ENCODE measurements at places on chromosomes 16 and 17. TPM values are rescaled to one million over a fixed set of nuclear protein-coding genes. Genes with fewer than 3 reads are reported as not detected.

GRCh38 chr16:11452746-11453389 lies 107.6 kb downstream of the RMI2 start:
- no peaks in the 10 kb centered on the region for H3K27me3 ChIP-seq
- DNase-seq, result no peak
- peaks cover 16% of the 10 kb centered on the region for H3K4me1 ChIP-seq
- H3K36me3 ChIP-seq, result no peaks in the 10 kb centered on the region

DNA sequence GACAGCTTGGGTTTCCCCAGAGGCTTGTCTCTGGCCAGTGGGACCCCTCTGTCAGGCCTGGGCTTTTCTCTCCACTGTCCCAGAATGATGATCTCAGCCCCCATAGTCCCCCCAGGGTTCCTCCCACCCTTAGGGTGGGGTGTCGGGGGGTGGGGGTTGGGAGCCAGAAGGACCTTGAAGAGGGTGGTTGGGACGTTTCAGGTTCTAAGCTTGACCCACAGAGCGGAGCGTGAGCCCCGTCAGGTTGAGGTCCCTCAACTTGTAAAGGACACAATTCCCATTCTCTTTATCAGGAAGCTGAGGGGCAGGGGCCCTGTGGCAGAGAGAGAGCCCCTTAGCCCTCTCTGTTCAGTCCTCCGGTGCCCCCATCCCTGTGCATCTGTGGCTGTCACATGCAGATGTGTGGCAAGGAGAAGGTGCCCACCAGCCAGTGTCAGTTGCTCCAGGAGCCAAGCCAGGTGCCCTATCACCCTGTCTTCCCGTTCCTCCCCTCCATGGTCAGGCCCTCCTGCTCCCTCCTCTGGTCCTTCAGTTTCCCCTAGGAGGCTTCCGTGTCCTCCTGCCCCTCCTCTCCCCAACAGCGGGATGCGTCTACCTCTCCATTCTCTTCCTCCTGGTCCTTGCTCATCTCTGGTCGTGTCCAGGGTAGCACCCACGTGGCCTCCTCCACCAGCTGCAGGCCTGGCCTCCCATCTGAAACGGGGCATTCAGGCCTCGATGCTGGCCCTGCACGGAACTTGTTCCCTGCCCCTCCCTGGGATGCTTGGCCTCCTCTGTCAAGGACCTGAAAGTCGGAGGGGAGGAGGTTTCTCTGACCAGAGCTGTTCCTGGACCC lies 1.5 kb upstream of the NTN3 start:
- no peak overlapping the region for H3K27ac ChIP-seq
- no peak overlapping the region for H3K4me3 ChIP-seq
- H3K27me3 ChIP-seq, result peaks cover 20% of the 10 kb centered on the region

SNAI3 gene
- total RNA-seq, result 0.23 TPM

ZNF18 gene
- 8.4 TPM for total RNA-seq

- peaks cover 21% of the 10 kb centered on the region for H3K4me1 ChIP-seq
- DNase-seq, result no peak
- H3K4me3 ChIP-seq, result no peak overlapping the region
- no peaks in the 10 kb centered on the region for H3K27me3 ChIP-seq
Measured at GRCh38 chr17:79911430-79912399, 72.5 kb upstream of the CBX4 start.

DNA sequence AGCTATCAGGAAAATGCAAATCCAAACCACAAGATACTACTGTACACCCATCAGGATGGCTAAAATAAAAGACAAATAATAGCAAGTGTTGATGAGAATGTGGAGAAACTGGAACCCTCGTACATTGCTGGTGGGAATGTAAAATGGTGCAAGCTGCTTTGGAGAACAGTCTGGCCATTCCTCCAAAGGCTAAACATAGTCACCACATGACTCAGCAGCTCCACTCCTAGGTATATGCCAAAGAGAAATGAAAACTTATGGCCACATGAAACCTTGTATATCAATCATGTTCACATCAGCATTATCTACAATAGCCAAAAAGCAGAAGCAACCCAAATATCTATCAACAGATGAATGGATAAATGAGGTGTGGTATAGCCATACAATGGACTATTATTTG lies 28.5 kb downstream of the VAC14 start:
- peaks cover 39% of the 10 kb centered on the region for H3K4me1 ChIP-seq
- peaks cover 7% of the 10 kb centered on the region for H3K36me3 ChIP-seq
- H3K4me3 ChIP-seq, result no peak overlapping the region
- H3K27me3 ChIP-seq, result no peaks in the 10 kb centered on the region
- no peak overlapping the region for H3K27ac ChIP-seq

PSME3IP1 gene
- total RNA-seq, result 65.6 TPM

GRAPL gene
- 4.0 TPM for total RNA-seq

DNA sequence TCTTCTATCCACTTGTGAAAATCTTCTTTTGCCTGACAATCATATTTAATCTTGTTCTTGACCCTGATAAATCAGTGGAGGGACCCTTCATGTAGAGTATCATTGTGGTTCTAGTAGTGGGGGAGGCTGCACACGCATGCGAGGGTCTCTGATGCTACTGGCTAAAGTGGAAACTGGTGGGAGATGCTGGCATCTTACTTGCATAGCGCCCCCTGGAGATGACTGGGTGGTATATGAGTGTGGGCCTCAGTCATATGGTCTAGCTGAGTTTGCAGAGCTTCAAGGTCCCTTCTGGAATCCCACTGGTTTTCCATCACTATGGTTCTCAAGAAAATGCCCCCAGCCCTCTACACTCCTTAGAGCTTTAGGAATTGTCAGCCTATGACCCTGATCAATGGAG lies 236.4 kb upstream of the AXIN2 start:
- no peaks in the 10 kb centered on the region for H3K4me1 ChIP-seq
- H3K27ac ChIP-seq, result no peak overlapping the region
- no peaks in the 10 kb centered on the region for H3K36me3 ChIP-seq
- no peaks in the 10 kb centered on the region for H3K27me3 ChIP-seq

DNA sequence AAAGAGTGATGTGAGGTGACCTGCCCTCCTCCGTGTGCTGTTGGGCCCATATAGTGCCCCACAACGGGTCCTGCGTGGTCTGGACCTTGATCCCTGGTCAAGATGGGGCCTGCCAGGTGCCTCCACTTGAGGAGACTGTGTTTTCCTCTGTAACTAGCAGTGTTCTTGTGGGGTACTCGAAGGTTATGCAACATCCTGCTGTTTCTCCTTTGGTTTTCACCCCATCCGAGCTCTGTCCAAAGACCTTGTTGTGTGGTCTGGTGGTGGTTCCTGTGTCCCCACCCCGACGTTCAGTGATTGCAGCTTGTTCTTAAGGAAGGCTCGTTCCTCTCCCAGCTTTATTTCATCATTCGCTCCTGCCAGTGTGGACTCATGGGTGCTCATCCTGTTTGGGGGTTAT lies 38.7 kb upstream of the ZNF750 start:
- DNase-seq, result no peak
- H3K27ac ChIP-seq, result peak overlapping the region; percentile 94
- no peaks in the 10 kb centered on the region for H3K27me3 ChIP-seq
- peaks cover 36% of the 10 kb centered on the region for H3K4me1 ChIP-seq

- H3K27ac ChIP-seq, result no peak overlapping the region
- H3K27me3 ChIP-seq, result no peaks in the 10 kb centered on the region
- DNase-seq, result no peak
- H3K36me3 ChIP-seq, result no peaks in the 10 kb centered on the region
- no peaks in the 10 kb centered on the region for H3K4me1 ChIP-seq
Measured at GRCh38 chr17:13813347-13814240, 211.9 kb upstream of the HS3ST3A1 start.

AOC2 gene
- total RNA-seq, result 2.1 TPM

SHCBP1 gene
- total RNA-seq, result 5.3 TPM

GRCh38 chr16:31352376-31353115 lies 2.4 kb upstream of the ITGAX start:
- H3K4me1 ChIP-seq, result no peaks in the 10 kb centered on the region
- H3K27ac ChIP-seq, result peak overlapping the region; percentile 54
- H3K36me3 ChIP-seq, result no peaks in the 10 kb centered on the region
- H3K4me3 ChIP-seq, result no peak overlapping the region
- H3K27me3 ChIP-seq, result no peaks in the 10 kb centered on the region
- no peak for DNase-seq

TAC4 gene
- not detected for total RNA-seq

- H3K27ac ChIP-seq, result no peak overlapping the region
- H3K36me3 ChIP-seq, result no peaks in the 10 kb centered on the region
- H3K27me3 ChIP-seq, result no peaks in the 10 kb centered on the region
- no peak for DNase-seq
Measured at GRCh38 chr16:82432261-82432660, 194.5 kb upstream of the CDH13 start.

DNA sequence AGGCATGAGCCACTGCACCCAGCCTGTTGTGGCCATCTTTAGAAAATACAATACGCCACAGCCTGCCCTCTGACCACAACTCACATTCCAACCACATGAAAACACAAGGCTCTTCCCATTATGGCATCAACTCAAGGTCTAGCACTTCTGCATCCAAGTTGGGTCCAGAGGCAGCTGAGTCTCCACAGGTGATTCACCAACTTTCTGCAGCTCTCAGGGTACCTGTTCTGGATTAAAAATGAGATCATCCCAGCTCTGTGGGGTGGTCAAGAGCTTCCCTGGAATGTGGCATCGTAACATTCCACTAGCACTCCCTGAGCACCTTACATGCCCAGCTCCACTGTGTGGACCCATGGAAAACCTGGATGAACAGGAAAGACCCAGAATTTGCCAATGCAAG lies 9.9 kb upstream of the GUCY2D start:
- no peaks in the 10 kb centered on the region for H3K36me3 ChIP-seq
- no peak overlapping the region for H3K4me3 ChIP-seq
- DNase-seq, result no peak
- H3K27ac ChIP-seq, result no peak overlapping the region

DNA sequence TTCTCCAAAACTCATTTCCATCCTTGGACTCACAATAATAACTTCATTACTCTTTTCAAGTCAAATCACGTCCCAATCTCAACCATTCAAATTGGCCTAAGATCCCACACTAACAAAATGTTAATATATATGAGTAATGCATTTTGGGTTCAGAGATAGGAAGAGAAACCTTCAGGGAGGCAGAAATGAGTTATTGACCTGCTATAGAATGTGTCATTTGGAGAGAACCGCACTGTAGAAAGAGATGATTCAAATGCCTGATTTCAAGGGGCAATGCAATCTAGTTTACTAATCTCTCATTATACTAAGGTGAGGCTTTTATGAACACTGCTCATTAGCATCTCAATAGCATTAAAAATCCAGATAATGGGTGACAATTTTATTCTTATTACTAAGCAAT lies 1595.0 kb upstream of the GOT2 start:
- DNase-seq, result no peak
- no peaks in the 10 kb centered on the region for H3K27me3 ChIP-seq
- no peak overlapping the region for H3K4me3 ChIP-seq
- no peaks in the 10 kb centered on the region for H3K36me3 ChIP-seq
- no peaks in the 10 kb centered on the region for H3K4me1 ChIP-seq
- H3K27ac ChIP-seq, result no peak overlapping the region

DNA sequence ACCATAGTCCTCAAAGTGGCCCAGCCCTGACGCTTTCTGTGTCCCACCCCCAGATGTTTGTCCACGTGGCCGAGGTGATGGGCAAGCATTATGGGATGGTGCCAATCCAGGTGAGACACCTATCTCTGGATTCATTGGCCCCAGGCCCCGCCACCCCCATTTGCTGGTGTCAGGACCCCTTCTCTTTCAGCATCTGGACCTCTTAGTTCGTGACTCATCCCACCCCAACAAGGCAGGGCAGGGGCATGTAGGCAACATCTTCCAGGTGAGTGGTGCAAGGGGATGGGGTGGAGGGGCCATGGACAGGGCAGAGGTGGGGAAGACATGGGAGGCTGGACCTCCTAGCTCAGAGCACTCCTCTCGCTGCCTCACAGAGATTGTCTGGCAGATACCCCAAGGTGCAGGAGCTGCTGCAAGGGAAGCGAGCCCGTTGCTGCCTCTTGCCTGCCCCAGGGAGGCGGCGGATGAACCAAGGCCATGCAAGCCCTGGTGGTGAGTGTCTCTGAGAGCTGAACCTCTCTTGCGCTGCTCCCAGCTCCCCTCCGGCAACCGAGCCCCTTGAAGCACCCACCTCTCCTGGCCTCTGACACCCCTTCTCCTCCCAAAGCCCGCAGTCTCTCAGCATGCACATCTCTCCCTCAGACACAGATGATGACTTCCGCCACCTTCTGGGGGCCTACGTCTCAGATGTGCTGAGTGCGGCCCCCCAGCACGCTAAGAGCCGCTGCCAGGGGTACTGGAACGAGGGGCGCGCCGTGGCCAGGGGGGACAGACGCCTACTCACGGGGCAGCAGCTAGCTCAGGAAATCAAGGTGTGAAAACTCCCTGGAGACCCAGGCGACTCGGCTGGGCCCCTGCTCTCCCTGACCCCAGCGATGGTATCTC lies 3.6 kb downstream of the RNF112 start:
- H3K4me3 ChIP-seq, result no peak overlapping the region
- no peaks in the 10 kb centered on the region for H3K27me3 ChIP-seq
- no peak for DNase-seq

CCL17 gene
- total RNA-seq, result 1.3 TPM

DNA sequence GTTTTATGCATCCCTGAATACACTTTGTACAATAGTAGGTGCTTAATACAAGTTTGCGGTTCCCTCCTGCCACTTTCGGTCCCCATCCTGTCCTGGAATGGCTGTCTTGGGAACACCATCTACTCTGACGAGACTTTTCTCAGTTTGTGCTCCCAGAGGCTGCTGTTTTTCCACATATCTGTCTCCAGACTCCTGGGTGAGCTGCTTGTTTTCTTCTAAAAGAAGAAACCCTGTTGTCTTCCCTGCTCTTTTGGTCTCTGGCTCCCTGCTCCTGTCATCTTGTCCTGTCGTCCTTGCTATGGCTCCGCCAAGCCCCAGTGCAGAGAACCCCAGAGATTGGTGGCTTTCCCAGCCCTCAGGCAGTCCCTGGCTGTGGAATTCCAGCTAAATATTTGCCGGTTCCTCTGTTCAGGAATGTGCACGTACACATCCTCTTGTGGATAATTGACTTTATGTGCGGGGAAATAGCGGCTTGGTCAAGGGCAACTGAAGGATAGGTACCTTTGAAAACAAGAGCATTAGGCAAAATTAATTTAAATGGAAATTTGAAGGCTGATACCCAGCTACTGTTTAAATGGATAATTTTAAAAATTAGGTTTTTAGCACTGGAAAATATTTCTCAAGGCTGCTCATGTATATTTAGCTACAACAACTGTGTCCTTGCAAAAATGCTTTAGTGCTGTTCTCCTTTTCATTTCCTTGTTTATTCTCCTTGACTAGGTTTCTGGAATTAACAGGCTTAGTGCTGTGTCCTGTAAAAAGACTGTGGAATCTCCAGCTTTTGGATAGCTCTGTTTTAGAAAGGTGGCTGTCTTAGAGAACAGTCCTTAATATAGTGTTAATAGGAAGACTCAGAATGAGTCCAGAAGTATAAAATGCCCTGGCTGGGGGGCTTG lies 50.2 kb upstream of the SLC12A3 start:
- no peak for DNase-seq
- H3K36me3 ChIP-seq, result no peaks in the 10 kb centered on the region
- H3K27me3 ChIP-seq, result no peaks in the 10 kb centered on the region
- H3K27ac ChIP-seq, result no peak overlapping the region
- H3K4me1 ChIP-seq, result no peaks in the 10 kb centered on the region
- no peak overlapping the region for H3K4me3 ChIP-seq

GRCh38 chr17:72134608-72135394 lies 14.0 kb downstream of the SOX9 start:
- H3K4me3 ChIP-seq, result no peak overlapping the region
- H3K4me1 ChIP-seq, result no peaks in the 10 kb centered on the region
- H3K27ac ChIP-seq, result no peak overlapping the region
- no peak for DNase-seq
- H3K27me3 ChIP-seq, result no peaks in the 10 kb centered on the region

GRCh38 chr17:28533091-28533807 lies 19.2 kb downstream of the UNC119 start:
- peaks cover 43% of the 10 kb centered on the region for H3K36me3 ChIP-seq
- no peak for DNase-seq
- H3K4me3 ChIP-seq, result no peak overlapping the region
- H3K4me1 ChIP-seq, result peaks cover 15% of the 10 kb centered on the region

SOST gene
- total RNA-seq, result not detected

Measured in esophagus squamous epithelium (tissue), 5 donors.